Camera-type eye (tissue), 1 donor: ENCODE measurements at places on chromosomes 16 and 17. TPM values are rescaled to one million over a fixed set of nuclear protein-coding genes. Genes with fewer than 3 reads are reported as not detected.

LLGL2 gene
- total RNA-seq: 51.2 TPM

CACNG1 gene
- 0.82 TPM for total RNA-seq

CA5A gene
- not detected for total RNA-seq

AANAT gene
- 18.0 TPM for total RNA-seq

HOXB6 gene
- not detected for total RNA-seq

PERCC1 gene
- 6.9 TPM for total RNA-seq

SLC22A31 gene
- total RNA-seq: not detected

SOST gene
- total RNA-seq: 0.22 TPM

CD300LB gene
- total RNA-seq: 0.71 TPM

XYLT1 gene
- 24.0 TPM for total RNA-seq
